Forelimb muscle (tissue), 1 donor: ENCODE measurements at places on chromosomes 2 and 18. TPM values are rescaled to one million over a fixed set of nuclear protein-coding genes. Genes with fewer than 3 reads are reported as not detected.

The FAM161A gene
- 13.3 TPM for polyA plus RNA-seq

The LYG2 gene
- 0.22 TPM for polyA plus RNA-seq

The PSMA8 gene
- not detected for polyA plus RNA-seq

The PDCL3 gene
- 34.3 TPM for polyA plus RNA-seq

- DNase-seq = no peak
Observed at GRCh38 chr2:130836501-130837174, at the start of gene ARHGEF4. Gene ARHGEF4 (plus strand): TSS chr2:130836914. CDS start chr2:130836954, 40 bp downstream.

GRCh38 chr2:66366619-66367018, 68.3 kb upstream of the MEIS1 start:
- no peak for DNase-seq

GRCh38 chr2:37911296-37911873, 13.7 kb upstream of the RMDN2 start:
- no peak for DNase-seq

DNA sequence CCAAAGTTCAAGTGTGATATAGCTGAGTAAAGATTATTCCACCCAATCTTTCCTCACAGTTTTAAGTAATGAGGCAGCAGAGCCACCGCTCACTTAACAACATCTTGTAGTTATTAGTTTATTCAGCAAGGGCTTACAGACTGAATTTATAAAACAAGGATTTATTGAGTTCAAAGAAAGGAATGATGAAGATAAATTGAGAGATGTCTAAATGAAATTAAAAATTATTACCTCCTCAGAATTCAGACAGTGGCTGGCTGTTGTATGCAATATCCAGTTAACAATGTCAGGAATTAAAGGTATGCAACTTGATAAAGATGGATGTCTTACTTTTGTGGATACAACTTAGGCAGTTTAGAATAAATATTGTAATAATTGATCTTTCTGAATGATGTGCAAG, 927.3 kb upstream of the CDH2 start:
- DNase-seq = no peak

GRCh38 chr2:135984199-135985017, 1.0 kb downstream of the DARS1 start:
- DNase-seq = no peak

GRCh38 chr2:108257757-108258331, 18.1 kb downstream of the SULT1C3 start:
- DNase-seq = no peak

GRCh38 chr2:164794016-164794415, 47.6 kb downstream of the COBLL1 start:
- DNase-seq = no peak

DNA sequence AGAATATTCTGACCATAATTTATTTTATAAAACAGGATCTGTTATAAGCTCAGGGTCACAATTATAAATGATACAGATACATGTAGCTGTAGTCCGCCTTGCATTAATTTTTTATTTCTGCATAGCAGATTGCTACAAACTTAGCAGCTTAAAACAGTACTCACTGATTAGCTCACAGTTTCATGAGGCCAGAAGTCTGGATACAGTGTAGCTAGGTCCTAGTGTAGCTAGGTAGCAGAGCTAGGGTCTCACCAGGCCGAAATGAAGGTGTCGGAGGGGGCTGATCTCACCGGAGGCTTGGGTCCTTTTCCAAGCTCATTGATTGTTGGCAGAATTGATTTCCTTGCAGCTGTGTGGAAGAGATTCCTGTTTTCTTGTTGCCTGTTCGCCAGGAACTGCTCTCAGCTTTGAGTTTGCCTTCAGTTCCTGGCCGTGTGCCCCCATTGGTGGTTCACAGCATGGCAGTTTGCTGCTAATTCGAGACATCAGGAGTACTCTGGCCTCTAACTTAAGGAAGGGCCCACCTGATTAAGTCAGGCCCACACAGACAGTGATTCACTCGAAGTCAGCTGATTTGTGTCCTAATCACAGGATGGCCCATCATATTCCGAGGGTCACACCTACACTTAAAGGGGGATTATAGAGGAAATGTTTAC, 18.4 kb downstream of the NAPG start:
- DNase-seq = no peak

- DNase-seq = no peak
Observed at GRCh38 chr18:10057401-10057893, 143.6 kb downstream of the VAPA start.
